Activated CD4-positive, CD25-positive, alpha-beta regulatory T cell (primary cell): ENCODE measurements at places on chromosomes 16 and 17.

DNA sequence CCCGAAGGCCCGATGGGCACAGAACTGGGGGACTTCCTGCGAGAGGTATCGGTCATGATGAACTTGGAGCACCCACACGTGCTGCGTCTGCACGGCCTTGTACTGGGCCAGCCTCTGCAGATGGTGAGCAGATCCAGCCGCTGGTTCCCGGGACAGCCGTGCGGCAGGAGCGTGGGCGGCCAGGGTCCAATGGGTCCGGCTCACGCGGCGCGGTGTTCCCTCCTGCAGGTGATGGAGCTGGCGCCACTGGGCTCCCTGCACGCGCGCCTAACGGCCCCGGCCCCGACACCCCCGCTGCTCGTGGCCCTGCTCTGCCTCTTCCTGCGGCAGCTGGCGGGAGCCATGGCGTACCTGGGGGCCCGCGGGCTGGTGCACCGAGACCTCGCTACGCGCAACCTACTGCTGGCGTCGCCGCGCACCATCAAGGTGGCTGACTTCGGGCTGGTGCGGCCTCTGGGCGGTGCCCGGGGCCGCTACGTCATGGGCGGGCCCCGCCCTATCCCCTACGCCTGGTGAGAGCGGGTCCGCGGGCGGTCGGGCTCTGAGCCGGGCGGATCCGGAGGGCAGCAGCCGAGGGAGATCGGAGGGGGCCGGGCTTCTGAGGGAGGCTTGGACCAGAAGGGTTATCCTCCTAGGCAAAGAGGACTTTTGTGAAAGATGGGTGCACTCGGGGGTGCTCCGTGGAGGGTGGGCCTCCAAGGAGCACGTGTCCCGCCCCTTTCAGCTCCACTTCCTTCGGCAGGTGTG is 3.0 kb downstream of the TNK1 start:
- DNase-seq, result peak; percentile 71

- no peak for DNase-seq
These were observed 830 bp downstream of the SPHK1 start for GRCh38 chr17:76384987-76385891.

GRCh38 chr17:44074231-44074910 is 3.8 kb downstream of the G6PC3 start:
- no peak for DNase-seq

DNA sequence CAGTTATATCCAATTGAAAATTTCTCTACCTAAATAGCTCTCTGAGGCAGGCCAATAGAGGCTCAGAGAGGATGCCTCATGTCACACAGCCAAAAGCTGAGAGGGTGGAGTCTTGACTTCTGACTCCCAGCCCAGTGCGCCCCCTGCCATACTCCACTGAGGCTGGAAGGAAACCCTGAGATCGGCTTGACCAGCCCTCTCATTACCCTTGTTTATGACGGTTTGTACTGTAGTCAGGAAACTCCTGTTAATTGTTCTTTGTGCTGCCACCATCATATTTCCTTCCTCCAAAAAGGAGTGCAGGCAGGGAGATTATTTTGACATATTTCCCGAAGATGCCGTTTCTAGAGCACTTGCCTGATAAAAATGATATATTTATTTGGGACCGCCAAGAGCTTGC is 107.9 kb downstream of the AIPL1 start:
- no peak for DNase-seq

- DNase-seq, result no peak
These were observed 48.7 kb downstream of the RPGRIP1L start for GRCh38 chr16:53654946-53655345.

DNA sequence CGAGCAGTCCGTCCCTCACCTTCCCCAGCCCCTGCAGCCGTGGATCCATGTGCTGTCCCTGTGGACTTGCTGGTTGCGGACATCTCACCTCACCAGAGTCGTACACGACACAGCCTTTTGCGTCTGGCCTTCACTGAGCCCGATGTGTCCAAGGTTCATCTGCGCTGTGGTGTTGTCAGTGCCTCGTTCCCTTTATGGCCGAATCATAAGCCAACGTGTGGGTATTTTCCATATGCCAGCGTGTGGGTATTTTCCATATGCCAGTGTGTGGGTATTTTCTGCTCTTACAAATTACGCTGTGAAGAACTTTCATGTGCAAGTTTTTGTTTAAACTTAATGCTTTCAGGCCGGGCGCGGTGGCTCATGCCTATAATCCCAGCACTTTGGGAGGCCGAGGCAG is 31.6 kb downstream of the TBCD start:
- DNase-seq, result no peak
